CD4-positive, alpha-beta T cell (primary cell): ENCODE measurements at places on chromosomes 4 and X. TPM values are rescaled to one million over a fixed set of nuclear protein-coding genes. Genes with fewer than 3 reads are reported as not detected.

DNA sequence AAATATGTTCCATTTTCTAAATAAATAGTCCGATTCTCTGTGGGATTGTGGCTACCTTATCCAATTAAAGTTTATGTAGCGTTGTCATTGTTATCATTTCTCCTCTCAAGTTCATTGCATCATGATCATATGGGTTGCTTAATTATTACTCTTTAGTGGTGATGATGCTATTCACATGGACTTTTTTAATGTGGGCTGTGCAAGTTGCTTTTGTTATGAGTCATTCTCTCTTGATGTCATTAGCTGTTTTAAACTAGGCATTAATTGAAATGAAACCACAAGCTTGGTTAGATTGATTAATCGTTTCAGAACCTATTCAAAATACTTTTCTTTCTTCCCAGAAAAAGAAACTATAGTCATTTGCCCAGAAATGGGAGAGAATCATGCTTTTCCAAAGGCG, 38.2 kb downstream of the NHS start:
- DNase-seq = no peak
- no peaks in the 10 kb centered on the region for H3K27me3 ChIP-seq
- no peak overlapping the region for H3K4me3 ChIP-seq
- H3K4me1 ChIP-seq = no peaks in the 10 kb centered on the region

GRCh38 chr4:108006361-108006760, 16.7 kb downstream of the HADH start:
- no peak overlapping the region for H3K4me3 ChIP-seq
- H3K36me3 ChIP-seq = peaks cover 5% of the 10 kb centered on the region
- H3K27ac ChIP-seq = no peak overlapping the region
- H3K4me1 ChIP-seq = peaks cover 16% of the 10 kb centered on the region

DNA sequence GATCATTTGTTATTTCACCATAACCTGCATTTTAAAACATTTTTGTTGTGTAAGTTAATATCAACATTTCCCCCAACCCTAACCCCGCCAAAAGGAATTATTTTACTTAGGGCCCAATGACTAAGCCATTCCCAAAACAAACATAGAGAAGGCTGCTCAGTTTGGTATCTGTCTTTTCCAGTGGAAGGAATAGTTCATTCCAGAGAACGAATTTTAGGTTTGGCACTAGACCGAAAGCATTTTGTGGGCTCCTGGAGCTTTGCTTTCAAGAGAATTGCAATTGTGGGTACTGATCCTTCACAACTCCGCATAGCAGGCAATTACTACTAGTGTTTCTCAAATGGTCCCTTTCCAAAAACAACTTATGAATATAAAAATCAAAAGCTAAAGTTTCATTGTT, 226.7 kb upstream of the MAD2L1 start:
- H3K4me1 ChIP-seq = no peaks in the 10 kb centered on the region
- H3K36me3 ChIP-seq = no peaks in the 10 kb centered on the region
- H3K27me3 ChIP-seq = no peaks in the 10 kb centered on the region
- H3K4me3 ChIP-seq = no peak overlapping the region

DNA sequence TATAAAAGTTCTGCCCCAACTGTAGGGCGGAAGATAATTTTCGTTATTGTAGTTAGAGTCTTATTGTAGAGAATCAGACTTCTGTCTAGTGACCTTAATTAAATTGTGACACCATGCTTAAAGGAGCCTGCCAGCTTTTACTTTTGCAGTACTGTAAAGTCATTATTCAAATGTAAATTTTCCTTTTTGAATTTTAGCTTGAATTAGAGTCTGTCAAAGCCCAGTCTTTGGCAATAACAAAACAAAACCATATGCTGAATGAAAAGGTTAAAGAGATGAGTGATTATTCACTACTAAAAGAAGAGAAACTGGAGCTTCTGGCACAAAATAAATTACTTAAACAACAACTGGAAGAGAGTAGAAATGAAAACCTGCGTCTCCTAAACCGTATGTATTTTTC, 21.8 kb downstream of the OFD1 start:
- DNase-seq = no peak
- no peaks in the 10 kb centered on the region for H3K27me3 ChIP-seq
- H3K27ac ChIP-seq = no peak overlapping the region
- H3K4me1 ChIP-seq = no peaks in the 10 kb centered on the region

Gene GAGE12J
- total RNA-seq = not detected
